Stimulated activated memory B cell treated with anti-CD40 and anti-IgM and Interleukin-4, amounts not matched to agents 10 μg/mL and 1 μg/mL and 100 μg/mL, for 72 hours (primary cell): ENCODE measurements at places on chromosomes 7 and 10.

DNA sequence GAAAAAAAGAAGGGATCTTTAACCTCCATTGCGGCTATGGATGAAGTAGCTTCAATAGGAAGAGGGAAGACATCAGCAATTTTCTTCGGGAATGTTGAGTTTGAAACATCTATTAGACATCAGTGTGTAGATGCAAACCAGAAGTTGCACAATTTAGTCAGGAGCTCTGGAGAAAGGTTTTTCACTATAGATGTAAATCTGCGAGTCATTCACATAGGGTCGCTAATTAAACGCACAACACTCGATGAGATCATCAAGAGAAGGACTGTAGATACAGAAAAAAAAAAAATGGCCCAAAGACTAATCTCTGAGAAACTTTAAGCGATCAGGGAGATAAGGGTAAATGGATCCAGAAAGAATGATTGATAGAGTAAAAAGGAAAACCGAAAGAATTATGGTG lies 61.7 kb upstream of the TES start:
- ATAC-seq, result no peak

GRCh38 chr7:121360564-121360963 lies 31.8 kb downstream of the WNT16 start:
- no peak for ATAC-seq

DNA sequence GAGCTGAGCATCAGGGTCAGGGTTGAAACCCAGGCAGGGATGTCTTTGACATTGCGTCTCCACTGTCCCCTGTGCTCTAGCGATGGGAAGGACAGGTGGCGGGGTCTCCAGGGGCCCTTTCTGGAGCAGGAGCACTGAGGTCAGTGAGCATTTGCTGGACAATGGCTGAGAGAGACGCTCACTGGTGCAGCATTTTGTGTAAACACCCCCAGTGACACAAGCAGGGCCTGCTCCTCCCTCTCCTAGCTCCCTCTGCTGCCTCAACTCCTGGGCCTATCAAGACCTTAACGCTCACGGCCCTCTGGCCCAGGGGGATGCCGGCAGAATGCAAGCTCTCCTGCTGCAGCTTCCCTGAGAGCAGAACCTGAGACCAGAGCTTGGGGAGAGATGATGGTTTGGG lies 17.4 kb upstream of the INMT start:
- no peak for ATAC-seq

GRCh38 chr7:151398446-151399304 lies 11.2 kb downstream of the WDR86 start:
- no peak for ATAC-seq

GRCh38 chr7:91949221-91950009 lies 8.8 kb downstream of the AKAP9 start:
- no peak for ATAC-seq

- ATAC-seq, result no peak
Measured at GRCh38 chr7:98374285-98374680, 26.6 kb downstream of the BAIAP2L1 start.

- ATAC-seq, result no peak
Measured at GRCh38 chr10:126935263-126935946, 30.2 kb downstream of the DOCK1 start.

DNA sequence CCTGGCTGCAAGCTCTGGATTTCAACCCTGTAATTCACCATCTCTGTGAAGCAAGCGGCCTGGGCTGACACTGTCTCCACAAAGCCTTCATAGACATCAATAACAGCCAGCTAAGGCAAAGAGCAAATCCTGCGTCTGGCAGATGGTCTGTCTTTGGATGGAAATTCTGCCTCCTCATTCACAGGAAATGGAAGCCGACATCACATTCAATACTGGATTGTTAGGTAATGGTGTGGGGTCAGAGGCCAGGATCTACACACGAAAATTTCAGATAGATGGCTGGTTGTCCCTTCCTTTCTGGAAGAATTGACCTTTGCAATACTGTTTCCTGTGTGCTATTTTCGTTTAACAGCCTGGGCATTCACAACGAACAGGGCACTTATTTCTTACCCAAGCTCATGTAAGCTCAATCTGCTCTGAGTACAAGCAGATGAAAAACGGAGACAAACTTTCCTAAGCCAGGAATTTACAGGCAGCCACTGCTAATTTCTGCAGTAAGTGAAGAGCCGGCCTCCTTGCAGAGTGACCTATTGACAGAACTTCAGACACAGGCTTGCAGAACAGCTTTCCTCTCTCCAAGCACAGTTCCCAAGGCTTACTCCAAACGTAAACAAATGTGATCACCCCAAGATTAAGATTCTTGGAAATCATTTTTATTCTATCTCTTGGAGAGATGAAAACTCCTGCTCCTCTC lies 3.1 kb upstream of the ADAM12 start:
- no peak for ATAC-seq

DNA sequence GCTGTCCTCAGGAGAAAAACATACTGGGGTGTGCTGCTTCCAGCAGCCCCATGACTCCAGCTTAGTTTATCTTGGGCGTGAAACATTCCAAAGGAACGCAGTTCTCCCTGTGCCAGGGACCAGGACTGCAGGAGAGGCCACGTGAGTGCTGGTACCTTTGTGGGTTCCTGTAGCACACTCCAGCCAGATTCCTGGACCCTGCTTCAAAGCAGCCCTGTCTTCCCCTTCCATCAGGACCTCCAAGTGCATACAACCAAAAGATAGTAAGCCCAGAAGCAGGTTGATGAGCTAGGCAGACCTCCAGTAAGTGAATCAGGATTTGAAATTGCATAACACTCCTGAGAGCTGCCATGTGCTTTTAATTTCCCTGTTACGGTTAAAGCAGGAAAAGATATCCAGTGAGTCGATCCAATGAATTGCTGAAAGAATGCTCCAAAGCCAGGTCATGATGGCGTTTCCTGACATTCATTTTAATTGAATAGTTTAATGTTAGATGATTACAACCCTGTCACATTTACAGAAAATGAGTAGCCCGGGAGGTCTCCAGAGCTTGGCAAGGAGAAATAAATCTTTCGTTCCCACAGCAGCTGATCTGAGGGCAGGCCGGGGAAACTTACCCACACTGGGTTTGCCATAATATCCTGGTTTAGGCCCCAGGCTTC lies 38.9 kb upstream of the CPXM2 start:
- no peak for ATAC-seq

DNA sequence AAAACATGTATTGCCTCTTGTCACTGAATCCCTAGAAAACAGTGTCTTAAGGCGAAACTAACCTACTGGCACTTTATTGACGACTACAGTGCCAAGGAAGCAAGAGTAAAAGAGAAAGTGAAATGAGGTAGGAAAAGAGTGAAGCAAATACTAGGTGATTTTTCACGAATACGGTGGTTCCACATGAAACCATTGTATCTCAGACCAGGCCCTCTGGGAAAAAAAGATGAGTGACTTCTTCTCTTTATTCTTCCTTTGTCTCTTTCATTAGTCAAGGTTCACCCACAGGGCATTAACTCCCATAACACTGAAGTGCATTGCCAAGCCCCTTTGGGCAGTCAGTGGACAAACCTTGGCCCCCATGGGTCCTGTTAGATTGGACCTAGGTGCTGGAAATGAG lies 16.2 kb upstream of the MACC1 start:
- peak; percentile 67 for ATAC-seq

DNA sequence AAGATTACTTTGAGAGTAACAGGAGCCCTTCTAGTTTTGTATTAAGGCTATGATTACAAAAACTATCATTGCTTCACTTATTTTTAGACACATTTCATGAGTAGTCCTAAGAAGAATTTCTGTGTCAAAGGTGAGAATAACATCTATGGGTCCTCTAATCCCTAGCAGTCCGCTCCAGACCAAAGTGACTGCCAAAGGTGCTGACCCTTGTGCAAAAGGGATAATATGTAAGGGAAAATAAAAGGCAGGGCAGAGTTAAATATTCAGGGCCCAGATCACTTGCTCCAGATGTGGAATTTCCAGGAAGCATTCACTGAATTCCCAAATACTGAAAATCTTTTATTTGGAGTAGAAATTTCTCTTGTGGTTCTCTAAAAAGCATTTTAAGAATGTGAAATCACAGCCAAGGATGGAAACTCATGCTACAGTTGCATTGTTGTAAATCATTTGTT lies 29.3 kb downstream of the RHOBTB1 start:
- ATAC-seq, result no peak

GRCh38 chr10:89427629-89428028 lies 13.3 kb downstream of the IFIT5 start:
- ATAC-seq, result no peak

GRCh38 chr7:6403907-6404306 lies 43.8 kb downstream of the DAGLB start:
- ATAC-seq, result no peak

DNA sequence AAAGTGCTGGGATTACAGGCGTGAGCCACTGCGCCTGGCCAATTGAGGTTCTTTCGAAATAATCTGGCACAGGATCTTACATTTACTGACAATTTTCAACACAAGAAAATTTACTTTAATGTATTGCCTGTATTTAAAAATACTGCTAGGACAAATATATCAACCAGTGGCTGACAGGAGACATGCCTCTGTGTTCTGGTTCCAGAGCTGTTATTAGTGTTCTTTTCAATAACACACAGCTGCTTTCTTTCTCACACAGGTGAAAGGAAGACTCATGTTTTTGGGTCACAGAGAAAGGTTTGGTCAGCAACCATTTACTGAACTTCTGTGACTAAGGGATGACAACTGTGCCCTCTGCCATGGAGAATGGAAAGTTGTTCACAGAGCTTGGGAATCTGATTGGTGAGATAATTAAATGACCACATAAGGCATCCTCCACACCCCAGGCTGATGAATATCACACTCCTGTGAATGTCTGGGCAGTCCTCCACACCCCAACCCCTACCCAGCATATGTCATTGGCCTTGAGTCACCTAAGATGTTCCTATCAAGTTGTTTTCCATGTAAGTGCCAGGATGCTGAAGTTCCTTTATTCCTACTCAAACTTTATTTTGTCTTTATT lies 180.1 kb downstream of the RAPGEF5 start:
- no peak for ATAC-seq

DNA sequence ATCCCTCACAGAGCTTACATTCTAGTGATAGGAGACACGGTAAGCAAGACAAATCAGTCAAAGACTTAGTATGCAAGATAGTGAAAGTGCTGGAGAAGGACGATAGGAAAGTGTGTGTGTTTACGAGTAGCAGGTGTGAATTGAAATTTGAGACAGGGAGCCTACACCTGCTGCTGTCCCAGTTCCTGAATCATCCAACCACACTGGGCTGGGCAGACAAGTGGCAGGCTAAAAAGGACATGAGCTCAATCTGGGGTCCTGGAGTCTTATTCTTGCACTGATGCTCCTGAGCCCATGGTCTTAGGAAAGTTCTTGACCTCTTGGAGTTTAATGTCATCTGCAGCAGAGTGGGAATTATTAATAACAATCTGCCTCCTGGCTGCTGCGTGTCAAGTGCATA lies 16.2 kb downstream of the RBP3 start:
- ATAC-seq, result no peak

DNA sequence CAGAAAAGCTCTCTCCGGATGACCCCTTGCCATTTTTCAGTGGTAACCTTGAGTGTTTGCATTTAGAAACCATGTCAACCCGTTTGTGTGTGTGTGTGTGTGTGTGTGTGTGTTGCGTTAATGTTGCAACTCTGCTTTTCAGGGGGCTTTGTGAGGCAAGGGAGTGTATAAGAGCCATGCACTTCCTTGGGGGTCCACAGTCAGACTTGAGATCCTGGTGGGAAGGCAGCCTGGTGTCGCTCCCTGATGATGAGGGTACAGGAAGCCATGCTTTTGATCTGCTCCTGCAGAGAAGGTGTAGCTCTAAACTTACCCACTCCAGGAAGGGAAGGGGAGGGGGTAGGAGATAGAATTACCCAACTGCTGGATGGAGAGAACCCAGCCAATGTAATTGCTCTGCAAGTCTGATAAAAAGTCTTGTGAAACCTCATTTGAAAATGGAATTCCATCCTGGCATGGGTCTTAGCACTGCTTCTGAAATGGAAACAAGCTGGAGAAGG lies 10.7 kb downstream of the GRK5 start:
- ATAC-seq, result no peak

DNA sequence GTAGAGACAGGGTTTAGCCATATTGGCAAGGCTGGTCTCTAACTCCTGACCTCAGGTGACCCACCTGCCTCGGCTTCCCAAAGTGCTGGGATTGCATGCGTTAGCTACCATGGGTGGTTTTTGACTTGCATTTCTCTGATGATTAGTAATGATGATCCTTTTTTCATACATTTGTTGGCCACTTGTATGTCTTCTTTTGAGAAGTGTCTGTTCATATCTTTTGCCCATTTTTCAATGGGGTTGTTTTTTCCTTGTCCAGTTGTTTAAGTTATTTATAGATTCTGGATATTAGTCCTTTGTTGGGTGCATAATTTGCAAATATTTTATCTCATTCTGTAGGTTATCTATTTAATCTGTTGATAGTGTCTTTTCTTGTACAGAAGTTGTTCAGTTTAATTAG lies 4.3 kb upstream of the OR13A1 start:
- ATAC-seq, result no peak

GRCh38 chr10:119686465-119687191 lies 35.4 kb downstream of the BAG3 start:
- peak; percentile 91 for ATAC-seq

DNA sequence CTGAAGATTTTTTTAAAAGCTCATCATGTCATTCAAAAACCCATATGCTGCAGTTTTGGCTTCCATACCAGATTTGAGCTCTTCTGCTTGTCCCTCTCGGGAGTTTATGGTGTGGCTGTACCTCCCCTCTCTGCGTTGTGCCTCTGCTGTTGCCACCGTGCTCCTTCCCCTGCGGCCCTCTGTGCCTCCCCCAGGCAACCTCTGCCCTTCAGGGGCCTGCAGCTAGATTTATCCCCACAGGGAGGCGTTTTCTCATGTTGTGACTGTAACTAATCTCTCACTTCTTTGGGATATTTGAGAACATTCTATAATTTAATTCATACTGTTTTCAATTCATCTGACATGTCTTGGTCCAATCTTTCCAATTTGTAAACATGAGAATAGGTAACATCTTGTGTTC lies 52.7 kb downstream of the TASOR2 start:
- no peak for ATAC-seq

- no peak for ATAC-seq
Measured at GRCh38 chr7:156173748-156174353, 361.6 kb upstream of the SHH start.

GRCh38 chr7:151825721-151826120 lies 51.2 kb downstream of the PRKAG2 start:
- no peak for ATAC-seq

DNA sequence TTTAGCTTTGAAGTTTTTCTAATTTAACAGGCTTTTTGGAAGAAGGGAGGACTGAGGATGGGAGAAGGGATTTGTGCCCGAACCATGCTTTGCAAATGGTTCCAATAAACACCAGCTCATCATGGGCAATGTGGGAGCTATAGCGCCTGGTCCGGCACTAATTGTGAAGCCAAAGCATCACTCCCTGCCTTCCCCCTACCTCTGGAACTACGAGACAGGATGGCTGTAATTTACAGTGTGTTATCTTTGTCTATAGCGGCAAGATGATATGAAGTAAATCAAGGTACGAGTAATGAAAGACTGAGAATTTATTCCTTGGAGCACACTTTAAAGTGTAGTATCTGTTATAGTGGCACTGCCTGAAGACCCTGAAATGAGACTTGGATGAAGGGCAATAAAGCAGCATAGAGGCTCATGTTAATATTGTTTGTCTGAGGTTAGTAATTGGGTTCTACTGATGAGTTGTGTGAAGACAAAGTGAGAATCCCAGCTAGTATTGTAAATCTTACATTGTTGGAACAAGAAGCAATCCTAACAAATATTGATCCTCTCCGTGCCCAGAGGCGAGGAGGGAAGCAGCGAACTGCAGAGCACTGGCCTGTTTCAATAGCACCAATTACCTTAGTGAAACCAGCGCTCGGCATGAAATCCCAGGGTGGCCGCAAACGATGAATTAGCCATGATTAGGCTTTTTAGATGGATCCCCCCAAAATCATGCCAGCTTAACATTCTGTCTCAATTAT lies 507.1 kb downstream of the LRMDA start:
- no peak for ATAC-seq
